Stimulated activated CD4-positive, alpha-beta T cell treated with anti-CD3 and anti-CD28 coated beads, Interleukin-2, amount 100 ng/mL, for 48 hours (primary cell): ENCODE measurements at places on chromosomes 7 and 10.
A peak's percentile ranks its signal among the peaks of the same experiment; 100 is the strongest.

GRCh38 chr10:482051-482501, 207.4 kb downstream of the DIP2C start:
- no peak for DNase-seq

GRCh38 chr7:43306404-43306803, 194.0 kb downstream of the HECW1 start:
- no peak for DNase-seq

GRCh38 chr7:136685501-136686173, 182.8 kb upstream of the CHRM2 start:
- no peak for DNase-seq

GRCh38 chr7:28179120-28180030, 1.2 kb downstream of the JAZF1 start:
- DNase-seq, result peak; percentile 48

DNA sequence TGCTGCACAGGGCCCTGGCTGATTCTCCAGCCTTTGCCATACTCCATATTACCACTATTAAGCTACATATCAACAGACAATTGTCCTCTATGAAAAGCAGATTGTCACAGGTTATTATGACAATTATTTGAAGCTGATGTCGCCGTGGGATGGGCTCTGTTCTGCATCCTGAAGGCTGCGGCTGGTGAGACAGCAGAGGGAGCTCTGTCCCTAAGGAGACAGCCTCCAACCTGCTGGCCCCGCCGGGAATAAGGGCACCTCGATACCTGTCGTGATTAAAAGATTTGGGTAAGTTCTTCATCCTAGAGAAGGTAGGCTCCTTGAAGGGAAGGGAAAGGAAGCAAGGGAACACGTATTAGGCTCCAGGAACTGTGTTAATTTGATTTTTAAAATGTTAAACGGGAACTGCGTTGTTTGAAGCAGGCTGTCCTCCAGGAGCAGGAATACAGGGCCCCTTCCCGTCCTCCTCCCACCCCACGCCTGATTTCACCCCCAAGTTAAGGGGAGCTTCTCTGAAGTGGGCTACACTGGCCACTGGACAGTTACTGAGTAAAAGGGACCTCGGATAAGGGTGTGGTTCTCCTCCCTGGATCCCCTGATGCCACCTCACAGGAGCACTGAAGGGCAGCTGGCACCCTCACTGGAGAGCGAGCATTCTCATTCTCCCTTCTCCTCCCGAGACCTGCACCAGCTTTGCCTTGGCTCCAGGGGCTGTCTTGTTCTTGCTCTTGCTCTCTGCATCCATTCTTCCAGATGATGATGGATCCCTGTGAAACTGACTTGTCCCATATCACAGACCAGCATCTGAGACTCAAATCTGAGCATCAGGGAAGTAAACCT, 11.8 kb upstream of the TIAL1 start:
- DNase-seq, result peak; percentile 17

DNA sequence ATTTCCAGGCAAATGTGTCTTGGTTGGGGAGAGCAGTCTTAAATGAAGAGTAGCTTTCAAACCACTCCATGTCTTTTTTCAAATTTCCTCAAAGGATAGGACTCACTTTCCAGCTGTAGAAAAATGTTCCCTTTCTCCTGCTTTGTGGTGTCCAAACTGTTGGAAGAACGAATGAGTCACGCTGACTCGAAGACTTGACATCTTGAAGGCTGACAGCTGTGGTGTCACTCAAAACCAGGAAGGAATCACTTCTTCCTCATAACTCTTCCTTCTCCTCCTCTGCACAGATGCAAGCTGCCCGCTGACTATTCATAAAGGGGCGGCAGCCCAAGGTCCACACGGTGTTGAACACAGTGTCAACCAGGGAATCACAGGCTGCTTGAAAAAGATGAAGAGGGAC, 19.2 kb downstream of the PLA2G12B start:
- no peak for DNase-seq

- DNase-seq, result no peak
These were observed 340.8 kb downstream of the ARL4A start for GRCh38 chr7:13028036-13028824.
